OCI-LY7 (cell line): ENCODE measurements at places on chromosomes 7 and 10. TPM values are rescaled to one million over a fixed set of nuclear protein-coding genes. Genes with fewer than 3 reads are reported as not detected.

The KCND2 gene
- not detected in 2 replicates for total RNA-seq

The SPDYE18 gene
- 0.34 and 0.55 TPM in 2 replicates for total RNA-seq

The SCART1 gene
- 10.9 and 15.2 TPM in 2 replicates for total RNA-seq

The MKX gene
- not detected in 2 replicates for total RNA-seq

DNA sequence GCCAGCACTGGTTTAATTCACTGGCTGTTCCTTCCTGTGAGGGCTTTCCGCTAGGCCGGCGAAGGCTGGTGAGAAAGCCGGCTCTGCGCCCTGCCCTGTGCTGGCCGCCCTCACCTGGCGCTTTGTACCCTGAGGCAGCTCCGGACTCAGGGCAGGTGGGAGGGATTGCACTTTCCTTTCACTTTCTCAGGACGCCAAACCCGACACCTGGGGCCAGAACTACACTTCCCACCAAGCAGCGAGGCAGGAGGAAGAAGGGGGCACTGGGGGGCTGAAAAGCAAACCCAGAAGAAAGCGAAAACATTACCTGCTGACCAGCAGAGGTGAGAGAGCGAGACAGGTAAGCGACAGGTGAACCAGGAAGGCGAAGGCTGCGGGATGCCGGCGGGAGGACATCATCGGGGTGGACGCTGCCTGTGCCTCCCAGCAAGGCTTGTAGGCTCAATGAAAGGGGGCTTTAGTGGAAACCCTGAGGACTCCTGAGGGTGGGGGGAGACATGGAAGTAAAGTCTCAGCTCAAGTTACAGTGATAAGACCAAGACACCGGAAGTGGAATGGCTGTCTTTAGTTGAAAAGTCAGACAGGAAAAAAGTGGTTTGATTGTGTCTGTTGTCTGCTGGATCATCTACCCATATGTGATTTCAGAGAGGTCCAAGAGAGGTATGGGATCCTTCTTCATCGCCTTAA lies at the start of gene RAB19:
Gene RAB19 (plus strand): TSS at position 181 of the 687 bp plus-strand sequence. CDS start 3,589 bp downstream, outside the sequence.
- no peak for DNase-seq

- no peak for DNase-seq
These were observed 157.9 kb upstream of the GRB10 start for GRCh38 chr7:50940621-50941020.

GRCh38 chr10:122176232-122177213 lies 94.6 kb upstream of the BTBD16 start:
- no peak for DNase-seq

DNA sequence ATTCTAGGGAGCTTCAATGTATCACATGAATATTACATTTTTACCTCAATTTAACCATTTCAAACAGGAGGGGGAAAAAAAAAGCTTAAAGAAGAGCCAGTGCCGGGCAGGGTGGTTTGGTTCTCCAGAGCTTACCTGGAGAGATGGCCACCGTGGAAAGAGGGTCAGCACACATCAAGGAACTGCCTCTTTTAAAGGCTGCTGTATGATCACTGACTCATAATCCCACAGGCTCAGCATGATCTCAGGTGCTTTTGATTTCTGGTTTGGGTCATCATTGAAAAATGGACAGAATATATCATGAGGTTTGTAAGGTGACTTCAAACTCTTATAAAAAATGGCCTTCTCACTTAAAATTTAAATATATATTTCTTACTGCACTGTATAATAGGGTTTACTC lies 67.5 kb upstream of the MDFIC start:
- DNase-seq = no peak

- DNase-seq = no peak
These were observed 122.5 kb downstream of the OAT start for GRCh38 chr10:124296121-124296812.

DNA sequence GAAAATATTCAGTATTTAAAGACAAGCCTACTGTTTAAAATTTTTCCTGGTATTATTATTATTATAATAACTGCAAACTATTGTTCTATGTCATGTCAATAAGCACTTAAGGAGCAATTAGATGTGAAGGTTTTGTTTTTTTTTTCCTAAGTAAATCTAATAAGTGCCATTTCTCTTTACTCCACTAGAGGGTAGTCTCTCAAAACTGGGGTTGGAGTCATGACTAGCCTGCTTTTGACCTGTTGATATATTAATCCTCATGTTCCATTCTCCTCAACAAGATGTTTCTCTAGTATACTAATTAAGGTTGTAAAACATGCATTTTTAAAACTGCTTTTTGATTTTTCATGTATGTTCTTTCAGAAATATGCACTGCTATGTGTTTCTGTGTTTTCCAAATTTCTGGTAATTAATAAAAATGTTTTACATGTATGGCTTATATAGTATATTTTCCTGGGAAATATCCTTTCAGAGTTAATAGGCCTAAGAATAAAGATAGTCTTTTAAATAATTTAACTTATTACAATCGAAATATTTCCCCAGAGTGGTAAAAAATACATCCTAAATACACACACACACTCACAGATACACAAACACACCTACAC lies 1.0 kb upstream of the LRRN3 start:
- peak; percentile 44 for DNase-seq
